Karpas-422 (cell line): ENCODE measurements at places on chromosomes 13 and 19.

GRCh38 chr13:103178986-103179943 is 113.0 kb upstream of the SLC10A2 start:
- H3K4me3 ChIP-seq: no peak overlapping the region
- H3K27me3 ChIP-seq: no peaks in the 10 kb centered on the region
- H3K36me3 ChIP-seq: no peaks in the 10 kb centered on the region
- no peak overlapping the region for H3K27ac ChIP-seq

DNA sequence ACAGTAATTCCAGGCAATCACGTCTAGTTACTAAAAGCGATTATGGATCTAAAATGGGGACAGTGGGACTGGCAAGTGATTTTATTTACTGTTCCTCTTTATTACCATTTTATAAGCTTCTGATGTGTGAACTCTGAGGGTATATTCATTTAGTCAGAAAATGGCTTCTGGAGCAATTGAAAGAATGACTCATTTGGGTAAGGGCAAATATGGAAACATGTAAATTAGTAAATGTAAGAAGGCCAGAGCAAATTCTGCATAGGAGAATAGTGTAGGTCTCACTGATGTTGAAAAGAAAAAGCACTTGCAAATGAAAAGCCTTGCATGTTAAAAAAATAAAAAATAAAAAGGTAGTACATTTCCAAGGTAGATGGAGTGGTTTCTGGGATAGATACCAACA is 262.2 kb downstream of the KLF5 start:
- no peak overlapping the region for H3K4me3 ChIP-seq
- DNase-seq: no peak
- no peaks in the 10 kb centered on the region for H3K36me3 ChIP-seq
- no peak overlapping the region for H3K27ac ChIP-seq
- no peaks in the 10 kb centered on the region for H3K4me1 ChIP-seq

DNA sequence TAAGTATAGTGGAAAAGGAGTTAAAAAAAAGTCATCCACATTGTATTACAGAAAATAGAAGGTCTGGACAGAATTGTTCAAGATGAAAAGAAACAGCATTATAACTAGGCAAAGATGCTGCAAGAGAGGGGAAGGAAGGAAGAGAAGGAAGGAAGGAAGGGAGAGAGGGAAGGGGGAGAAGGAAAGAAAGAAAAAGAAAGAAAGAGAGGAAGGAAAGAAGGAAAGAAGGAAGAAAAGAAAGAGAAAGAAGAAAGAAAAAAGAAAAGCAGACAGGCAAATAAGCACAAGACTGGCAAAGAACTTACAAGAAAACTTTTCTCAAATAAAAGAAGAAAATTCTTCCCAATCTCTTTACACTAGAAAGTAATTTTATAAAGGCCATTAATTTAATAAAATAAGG is 15.1 kb upstream of the FLT1 start:
- no peak overlapping the region for H3K4me3 ChIP-seq
- no peaks in the 10 kb centered on the region for H3K36me3 ChIP-seq
- no peak overlapping the region for H3K27ac ChIP-seq

- no peak overlapping the region for H3K27ac ChIP-seq
- DNase-seq: no peak
- no peaks in the 10 kb centered on the region for H3K27me3 ChIP-seq
- no peaks in the 10 kb centered on the region for H3K4me1 ChIP-seq
- H3K4me3 ChIP-seq: no peak overlapping the region
Measured at GRCh38 chr13:112929783-112930055, 39.3 kb upstream of the MCF2L start.

DNA sequence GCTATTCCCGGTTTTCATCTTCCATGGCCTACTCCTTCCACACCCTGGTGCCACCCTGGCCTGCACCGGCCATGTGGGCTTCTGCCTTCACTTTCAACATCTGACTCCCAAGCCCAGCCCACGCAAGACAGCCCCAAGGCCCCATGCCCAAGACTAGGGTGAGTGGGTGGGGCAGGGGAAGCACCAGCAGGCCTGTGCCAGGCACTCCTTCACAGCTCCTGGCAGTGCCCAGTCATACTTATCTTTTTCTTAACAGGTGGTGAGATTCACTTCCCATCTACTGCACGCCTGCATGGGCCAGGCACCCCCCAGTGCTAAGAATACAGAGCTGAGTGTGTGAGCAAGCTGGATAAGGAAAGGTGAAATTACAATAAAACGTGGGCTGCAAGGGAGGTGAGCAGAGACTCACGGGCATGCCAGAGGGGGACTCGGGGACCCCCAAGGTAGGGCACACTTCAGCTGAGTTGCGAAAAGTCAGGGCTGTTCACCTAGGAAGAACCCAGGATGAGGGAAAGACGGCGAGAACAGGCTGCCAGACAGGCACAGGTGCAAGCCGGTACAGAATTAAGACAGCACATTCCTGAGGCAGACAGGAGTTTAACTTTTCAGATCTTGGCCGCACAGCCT is 55.7 kb downstream of the COL4A1 start:
- no peak overlapping the region for H3K4me3 ChIP-seq
- no peaks in the 10 kb centered on the region for H3K27me3 ChIP-seq
- H3K27ac ChIP-seq: no peak overlapping the region
- no peak for DNase-seq

DNA sequence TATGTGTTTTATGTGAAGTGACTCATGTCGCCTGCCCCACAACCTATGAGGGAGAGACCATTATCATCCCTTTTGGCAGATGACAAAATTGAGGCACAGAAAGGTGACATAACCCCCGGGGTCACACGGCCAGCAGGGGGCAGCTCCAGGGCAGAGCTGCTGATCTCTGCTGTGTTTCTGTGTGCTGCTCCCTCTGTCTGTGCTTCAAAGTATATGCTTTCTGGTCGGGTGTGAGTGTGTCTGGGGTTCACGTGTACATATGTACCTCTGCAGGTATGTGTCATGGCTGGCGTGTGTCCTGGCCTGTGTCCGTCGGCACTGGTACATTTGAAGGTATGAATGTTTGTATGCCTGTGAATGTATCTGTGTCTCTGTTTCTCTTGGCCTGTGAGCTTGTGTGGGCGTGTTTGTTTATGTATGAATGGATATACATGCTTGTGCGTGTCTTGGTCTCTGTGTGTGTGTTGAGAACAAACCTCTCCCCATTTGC is 7.1 kb downstream of the LIPE start:
- DNase-seq: peak; percentile 92
- H3K27me3 ChIP-seq: no peaks in the 10 kb centered on the region
- peak overlapping the region; percentile 92; the same call in 1 of the 2 replicates for H3K27ac ChIP-seq

- no peaks in the 10 kb centered on the region for H3K27me3 ChIP-seq
- DNase-seq: no peak
- no peaks in the 10 kb centered on the region for H3K4me1 ChIP-seq
- no peaks in the 10 kb centered on the region for H3K36me3 ChIP-seq
Measured at GRCh38 chr13:106681536-106681935, 113.6 kb upstream of the ARGLU1 start.
